DMS 273 treated with DMSO at 0.1 percent for 48 hours (cell line): ENCODE measurements at places on chromosomes 7 and 10.

DNA sequence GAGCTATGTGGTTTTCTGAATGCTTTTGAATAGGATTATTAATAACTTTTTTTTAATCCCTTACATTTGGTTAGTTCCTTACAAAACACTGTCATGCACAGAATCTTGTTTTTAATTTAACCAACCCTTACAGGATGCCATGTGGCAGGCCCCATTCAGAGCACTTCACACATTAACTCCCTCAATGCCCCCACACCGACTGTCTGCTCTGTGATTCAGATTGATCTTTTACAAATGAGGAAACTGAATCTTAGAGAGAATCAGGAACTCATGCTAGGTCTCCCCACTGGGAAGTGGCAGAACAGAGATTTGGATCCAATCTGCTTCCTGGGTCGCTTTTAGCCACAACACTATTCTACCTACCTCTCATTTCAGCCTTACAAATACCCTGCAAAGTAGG lies 195.8 kb upstream of the NPVF start:
- no peak for DNase-seq

GRCh38 chr10:121457729-121458128 lies 140.5 kb downstream of the FGFR2 start:
- DNase-seq = no peak

DNA sequence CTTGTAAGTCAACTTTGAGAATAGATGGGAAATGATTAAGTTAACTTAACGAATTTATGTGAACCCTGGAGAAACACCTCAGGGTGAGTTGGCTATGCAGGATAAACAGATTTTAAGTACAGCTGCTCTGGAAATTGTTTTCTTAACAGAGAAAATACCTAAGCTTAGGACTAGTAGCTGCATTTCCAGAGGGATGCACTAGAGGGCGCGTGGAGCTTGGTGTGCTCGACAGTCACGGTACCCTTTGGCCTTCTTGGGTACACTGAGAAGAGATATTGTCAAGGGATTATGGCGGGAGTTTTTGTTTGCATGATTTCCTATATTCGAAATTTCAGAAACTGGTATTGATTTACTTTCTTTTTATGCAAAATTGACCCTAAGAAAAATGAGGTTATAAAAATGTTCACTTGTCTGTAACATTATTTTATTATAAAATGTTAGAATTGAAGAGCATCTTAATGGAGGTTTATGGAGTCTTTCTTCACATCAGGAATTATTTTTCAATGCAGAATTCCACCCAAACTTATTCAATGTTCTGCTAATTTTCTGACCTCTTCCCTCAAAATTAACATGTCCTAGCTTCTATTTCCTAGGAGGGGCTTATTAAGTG lies 58.4 kb upstream of the MYO3A start:
- DNase-seq = no peak

DNA sequence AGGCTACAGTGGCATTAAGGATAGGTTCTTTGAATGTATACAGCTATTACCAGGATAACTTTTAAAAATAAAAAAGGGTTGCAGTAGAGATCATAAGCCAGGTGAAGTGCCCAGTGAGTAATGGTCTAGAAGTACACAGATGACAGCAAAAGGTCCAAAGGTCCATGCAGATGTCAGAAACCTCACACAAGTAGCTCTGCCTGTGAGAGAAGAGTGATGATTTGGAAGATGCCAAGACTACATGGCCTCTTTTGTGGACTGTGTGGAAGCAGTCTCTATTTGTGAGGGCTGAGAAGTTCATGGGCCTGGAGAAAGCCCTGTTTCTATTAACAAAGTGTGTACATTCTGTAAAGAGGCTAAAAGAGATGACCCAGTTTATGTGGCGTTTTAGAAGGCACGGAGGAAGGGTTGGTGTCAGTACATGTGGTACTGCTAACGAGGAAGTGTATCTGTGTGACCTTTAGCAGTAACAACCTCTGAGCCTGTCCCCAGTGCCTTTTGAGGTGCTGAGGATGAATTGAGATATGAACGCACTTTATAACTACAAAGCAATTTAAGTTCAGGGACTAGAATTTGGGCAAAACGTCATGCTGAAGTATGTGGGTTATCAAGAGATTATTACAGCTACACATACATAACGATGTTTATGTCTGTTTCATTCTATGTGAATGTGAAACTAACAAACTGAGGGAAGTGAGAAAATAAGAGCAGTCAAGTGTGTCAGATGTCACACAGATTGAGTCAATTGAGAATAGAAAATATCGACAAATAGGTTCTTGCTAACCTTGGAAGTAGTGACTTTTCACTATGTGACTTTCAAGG lies 7.6 kb downstream of the CYCS start:
- DNase-seq = no peak

DNA sequence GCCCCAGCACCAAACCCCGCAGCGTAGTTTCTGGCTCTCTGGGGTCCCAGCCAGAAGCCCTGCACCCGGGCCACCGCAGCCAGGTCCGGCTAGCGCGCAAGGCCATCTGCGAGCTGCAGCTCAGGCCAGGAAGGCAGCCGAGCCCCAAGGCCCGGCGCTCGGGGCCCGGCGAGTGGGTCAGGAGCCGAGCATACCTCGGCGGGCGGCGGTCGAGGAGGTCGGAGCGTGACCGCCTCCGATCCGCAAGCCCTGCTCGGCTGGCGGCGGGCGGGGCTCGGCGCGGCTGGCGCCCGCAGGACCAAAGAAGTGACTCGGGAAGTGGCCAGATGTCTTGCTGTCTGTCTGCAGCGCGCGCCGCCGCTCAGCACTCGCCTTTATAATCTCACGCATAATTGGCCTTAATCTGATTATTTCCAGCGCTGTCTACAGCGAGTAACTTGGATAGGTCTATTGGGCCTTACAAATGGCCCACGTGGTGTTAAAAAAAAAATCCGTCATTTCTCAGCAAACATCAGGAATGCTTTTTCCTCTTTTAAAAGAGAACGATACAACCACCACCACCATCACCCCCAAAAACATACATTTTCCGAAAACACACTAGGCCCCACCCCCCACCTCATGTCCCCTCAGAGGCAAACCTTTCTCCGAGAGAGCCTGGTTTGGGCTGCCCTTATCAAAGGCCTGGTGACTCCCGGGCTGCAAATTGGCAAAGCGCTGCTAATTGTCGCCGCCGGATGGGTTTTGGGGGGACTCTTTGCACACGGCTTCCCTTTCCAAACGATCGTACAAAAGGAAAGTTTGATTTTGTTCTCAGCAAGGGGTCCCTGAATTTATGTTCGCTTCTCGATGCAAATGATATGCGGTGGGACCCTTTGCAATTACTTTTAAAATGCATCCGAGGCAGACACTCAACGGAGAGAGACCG lies at the start of gene DRGX:
TSS of gene DRGX (minus strand) at position 349 of the 925 bp plus-strand sequence. CDS start 649 bp downstream, outside the sequence.
- DNase-seq = no peak

- DNase-seq = no peak
Measured at GRCh38 chr7:107563081-107563774, 492 bp downstream of the COG5 start.

GRCh38 chr7:30201161-30201666 lies 66.4 kb downstream of the MTURN start:
- no peak for DNase-seq

DNA sequence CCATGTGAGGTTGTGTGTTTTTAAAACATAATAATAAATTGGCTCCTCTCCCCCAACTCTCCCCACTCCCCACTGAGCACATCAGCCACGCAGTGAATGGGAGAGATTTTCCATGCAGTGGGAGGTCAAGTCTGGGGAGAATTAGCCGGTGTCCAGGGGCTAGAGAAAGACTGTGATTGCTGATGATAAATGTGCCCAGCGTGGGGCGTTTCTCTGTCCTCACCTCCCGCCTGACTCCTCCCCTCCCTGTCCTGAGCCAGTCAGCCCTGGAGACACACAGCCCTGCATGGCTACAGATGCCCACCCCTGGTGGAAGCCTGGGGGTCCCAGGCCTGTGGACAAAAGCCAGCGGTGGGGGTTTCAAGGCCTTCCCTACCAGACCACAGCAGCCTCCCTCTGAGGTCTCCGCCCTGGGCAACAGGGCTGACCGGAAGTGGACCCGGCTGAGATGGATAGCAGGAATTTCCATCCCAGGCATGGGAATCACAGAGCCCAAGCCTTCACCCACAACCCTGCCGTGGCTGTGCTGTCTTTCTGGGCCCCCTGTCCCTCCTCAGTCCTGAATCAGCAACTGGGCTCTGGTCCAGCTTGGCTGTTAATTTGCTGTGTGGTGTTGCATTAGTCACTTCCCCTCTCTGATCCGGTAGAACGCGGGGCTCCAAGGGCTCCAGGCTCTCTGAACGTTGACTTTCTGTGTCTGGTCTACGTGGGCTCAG lies 46.8 kb upstream of the SLC29A3 start:
- DNase-seq = no peak

GRCh38 chr7:21708096-21708495 lies 165.3 kb downstream of the DNAH11 start:
- DNase-seq = no peak

DNA sequence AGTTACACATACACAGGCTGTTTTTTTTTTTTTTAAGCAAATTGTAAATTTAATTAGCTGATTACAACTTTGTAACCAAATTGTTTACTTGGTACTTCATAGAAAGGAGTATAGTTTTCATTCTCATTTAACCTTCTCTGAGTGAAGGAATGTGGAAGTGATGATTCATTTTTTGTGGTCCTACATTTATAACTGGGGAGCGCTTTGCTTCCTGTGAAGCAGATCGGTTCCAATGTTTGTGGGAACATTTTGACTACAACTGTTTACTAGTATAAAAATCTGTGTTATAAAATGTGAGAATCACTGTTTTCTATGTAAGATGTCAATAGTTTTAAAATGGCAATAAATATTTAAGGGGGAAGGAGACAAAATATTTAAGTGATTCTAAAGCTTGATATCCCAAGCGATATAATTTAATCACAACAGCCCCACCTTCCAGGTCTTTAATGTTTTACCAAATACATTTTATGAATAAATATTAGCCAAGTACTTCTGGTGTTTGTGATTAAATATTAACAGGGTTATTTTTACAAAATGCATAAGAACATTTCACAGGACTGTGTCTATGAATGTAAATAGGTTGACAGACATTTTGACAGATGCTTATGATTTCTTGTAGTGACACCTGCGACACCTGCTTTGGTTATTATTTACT lies 57.1 kb downstream of the NXPH1 start:
- DNase-seq = no peak

DNA sequence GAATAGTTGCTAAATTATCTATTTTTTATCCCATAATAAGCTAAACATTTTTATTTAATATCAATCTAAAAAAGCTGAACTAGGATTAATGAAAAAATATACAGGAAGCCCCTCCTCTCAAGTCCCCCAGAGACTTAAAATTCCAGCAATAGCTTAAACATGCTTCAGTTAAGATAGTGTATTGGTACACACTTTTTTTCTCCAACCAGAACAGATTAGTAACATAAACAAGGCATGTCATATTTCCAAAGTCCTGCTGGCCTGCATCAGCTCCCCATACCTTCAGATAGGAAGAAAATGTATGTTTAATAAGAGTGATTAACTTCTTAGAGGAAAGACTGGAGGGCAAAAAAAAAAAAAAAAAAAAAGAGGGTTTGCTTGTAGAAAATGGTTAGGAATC lies 7.1 kb downstream of the TBX20 start:
- DNase-seq = no peak

DNA sequence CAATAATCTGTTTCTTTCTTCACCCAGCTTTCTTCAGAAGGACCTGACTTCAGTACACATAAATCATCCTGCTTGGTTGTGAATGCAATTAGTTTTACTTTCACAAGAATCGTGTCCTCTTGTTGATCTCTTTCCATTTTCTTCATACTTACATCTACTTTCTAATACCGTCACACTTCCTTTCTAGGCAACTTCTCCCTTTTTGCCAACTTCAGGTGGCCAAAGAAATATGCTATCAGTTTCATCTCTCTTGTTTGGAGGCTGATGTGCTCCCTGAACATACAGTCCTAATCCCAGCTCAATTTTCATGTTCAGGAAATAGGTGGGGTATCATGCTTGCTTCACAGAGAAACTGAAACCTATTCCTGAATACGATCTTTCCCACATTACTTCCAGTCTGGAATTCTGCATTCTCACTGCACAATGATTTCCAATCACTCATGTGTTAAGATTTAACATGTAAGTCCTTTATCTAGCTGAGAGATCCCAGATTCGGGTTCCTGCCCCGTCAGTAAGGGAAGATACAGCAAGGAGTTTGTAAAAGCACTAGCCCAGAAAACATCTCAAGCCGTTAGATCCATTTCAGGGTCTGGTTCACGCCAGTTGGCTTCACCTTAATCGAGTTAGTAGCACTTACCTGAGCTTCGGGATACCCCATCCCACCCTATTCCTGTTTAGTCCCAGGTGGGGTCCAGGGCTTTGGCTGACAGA lies 994 bp downstream of the SLC25A28 start:
- DNase-seq = no peak

GRCh38 chr7:87875151-87876039 lies 765 bp downstream of the SLC25A40 start:
- DNase-seq = no peak

GRCh38 chr10:4195213-4195612 lies 410.2 kb upstream of the KLF6 start:
- DNase-seq = no peak

GRCh38 chr7:12965767-12966166 lies 278.3 kb downstream of the ARL4A start:
- DNase-seq = no peak

DNA sequence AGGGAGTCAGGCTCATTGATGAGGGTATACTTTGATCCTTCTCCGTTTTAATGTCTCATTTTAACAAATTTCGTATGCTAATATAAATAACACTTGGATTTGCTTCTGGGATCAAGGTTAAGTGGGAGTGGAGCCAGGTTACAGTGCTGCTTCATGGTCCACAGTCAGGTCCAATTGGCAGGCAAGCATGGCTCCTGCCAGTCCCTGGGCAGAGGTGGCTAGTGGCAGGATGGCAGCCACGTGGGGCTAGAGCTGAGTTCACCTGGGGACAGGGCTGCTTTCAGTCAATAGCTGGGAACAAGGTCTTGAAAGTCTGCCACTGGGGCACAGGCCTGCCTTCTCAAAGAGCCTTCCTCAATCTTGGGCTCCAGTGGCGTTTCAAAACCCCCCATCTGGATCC lies 16.0 kb upstream of the VWA2 start:
- DNase-seq = no peak

GRCh38 chr7:140349144-140349771 lies 49.1 kb downstream of the SLC37A3 start:
- DNase-seq = no peak

DNA sequence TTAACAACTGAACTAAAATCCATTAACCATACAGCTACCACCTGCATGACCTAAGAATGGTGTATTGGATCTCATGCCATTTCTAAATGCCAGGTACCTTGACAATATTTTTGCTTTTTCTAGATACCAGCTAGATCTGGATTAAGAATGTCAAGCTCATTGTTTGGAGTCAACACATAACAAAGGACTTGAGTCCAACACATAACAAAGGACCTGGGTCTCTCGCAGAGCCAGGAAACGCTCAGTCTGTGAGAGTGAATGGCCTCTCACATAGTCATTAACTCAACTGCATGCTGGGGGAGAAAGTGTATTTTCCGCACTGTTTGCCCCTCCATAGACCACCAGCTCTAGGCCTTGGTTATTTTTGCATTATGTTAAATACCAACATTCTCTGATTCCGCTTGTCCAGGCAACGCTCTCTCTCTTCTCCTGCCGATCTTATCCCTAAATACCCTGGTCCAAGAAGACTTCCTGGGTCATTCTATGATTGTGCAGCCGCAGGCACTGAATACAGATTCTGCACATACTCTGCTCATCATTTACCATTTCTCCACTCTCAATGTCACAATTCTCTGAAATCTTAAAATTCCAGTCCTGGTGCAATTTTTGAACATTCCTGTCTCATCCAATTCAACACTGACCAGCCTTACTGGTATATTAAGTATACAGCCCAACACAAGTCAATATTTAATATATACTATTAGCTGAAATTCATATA lies 31.2 kb downstream of the ITIH5 start:
- no peak for DNase-seq
